GM13977 (cell line): ENCODE measurements at places on chromosomes 6 and 20.

- no peak for DNase-seq
Measured at GRCh38 chr20:8414586-8415274, 282.7 kb downstream of the PLCB1 start.

DNA sequence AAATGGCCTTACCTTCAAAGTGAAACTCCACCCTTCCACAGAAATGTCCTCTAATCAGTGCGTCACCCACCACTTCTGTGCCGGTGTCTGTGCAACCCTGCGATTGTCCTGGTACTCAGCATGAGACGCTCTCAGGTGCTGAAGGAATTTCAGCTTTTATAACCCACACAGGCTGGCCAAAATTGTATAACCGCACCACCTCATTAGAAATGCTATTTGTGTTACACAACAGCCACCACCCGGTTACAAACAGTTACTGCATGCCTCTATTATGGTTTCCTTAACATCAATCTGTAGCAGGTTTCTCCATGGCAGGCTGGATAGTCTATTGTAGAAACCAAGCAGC, 51.5 kb downstream of the SLC23A2 start:
- DNase-seq: peak; percentile 48

DNA sequence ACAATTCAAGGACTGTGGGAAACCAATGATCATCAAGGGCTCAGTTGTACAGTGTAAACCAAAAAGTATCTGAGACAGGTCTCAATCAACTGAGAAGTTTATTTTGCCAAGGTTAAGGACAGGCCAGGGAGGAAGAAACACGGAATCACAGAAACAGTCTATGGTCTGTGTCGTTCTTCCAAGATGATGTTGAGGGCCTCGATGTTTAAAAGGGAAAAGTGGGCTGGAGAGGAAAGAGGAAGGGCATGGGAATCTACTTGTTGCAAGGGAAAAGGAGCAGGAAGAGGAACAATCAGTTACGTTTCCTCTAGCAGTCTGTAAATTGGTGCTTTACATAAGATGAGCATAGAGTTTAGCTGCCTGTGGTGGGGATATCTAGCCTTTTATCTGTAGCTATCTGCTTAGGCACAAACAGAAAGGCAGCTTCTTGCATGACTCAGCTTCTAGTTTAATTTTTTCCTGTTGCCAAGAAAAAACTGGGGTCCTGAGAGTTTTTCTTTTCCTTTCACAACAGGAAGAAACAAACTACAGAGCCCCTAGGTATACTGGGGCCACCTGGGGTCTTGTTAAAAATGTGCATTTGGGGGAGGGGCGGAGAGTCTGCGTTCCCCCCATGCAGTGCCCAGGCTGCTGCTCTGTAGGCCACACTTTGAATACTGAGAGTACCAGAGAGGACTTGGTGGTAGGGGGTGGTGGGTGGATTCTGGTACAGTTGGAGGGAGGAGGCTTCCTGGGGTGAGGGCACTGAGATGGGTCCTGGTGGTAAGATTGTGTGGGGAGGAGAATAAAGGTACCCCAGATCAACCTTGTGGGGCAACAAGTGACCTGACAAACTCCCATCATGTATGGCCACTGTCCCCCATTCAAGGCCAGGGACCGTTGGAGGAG, 35.3 kb upstream of the EZR start:
- no peak for DNase-seq

DNA sequence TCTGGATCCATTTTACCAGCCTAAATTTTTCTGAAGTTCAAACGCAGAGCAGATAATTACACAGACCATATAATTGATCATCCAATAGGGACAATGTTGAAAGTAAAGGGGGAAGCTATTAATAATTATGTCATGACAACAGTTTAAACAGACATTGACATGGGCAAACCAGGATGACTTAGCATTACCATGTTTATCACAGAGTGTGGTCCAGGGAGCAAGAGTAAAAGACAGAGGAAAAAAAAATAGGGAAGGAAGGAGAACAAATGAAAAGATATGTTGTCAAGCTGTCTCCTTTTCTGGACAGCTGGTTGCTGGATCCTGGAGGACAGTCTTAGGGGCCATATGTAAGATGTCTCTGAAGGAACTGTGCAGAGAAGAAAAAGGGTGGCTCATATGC, 69.4 kb upstream of the FBXL4 start:
- no peak for DNase-seq

GRCh38 chr20:61514018-61514365, 261.9 kb downstream of the CDH4 start:
- DNase-seq: no peak

GRCh38 chr6:43790031-43790430, 20.0 kb downstream of the VEGFA start:
- DNase-seq: no peak

DNA sequence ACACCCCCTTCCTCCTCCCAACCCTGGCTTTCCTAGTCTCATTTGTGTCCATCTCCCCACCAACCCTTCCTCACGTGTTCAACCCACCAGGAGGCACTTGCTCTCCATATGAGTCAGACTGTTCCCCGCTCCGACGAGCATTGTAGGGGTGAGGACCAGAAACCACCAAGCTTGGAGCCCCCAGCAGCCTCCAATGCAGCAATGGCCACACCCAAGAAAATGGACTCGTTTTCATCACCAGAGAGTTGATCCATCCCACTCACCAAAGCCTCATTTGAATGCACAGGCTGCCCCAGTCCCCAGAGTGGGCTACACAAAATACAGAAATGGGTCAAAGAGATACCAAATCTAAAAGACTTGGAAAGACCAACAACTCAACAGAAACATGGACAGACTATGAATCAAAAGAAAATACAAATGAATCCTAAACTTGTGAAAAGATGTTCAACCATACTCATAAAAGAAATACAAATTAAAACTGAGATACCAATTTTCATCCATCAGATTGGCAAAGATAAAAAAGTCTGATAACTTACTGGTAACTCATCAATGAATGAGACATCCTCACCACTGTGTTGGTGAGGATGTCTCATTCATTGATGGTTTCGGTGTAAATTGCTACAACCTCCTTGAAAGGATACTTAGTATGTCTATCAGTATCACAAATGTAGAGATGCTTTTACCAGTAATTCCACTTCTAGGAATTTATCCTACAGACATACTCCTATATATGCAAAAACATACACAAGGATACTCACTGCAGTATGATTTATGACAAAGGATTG, 68.1 kb downstream of the TRERF1 start:
- no peak for DNase-seq

DNA sequence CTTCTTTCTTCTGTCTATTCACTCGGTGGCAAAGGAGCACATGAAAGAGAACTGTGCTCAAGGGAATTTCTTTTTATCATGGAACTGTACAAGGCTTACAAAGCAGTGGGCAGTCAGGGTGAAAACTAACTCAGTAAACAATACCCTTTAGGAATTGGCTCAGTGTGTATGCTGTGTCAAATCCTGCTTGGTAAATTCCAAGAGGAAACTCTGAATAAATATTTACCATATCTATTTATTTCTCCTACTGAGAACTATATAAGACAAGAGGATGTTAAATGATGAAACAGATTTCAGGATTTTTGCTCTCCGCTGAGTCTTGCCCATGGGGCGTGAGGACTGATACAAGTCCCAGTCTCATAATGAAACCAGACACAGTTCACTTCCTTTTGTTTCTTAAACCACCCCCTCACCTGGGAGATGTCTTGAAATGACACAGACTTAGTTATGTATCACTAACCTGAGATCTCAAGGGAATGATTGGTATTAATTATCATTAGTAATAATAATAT, 188.8 kb downstream of the BACH2 start:
- no peak for DNase-seq

DNA sequence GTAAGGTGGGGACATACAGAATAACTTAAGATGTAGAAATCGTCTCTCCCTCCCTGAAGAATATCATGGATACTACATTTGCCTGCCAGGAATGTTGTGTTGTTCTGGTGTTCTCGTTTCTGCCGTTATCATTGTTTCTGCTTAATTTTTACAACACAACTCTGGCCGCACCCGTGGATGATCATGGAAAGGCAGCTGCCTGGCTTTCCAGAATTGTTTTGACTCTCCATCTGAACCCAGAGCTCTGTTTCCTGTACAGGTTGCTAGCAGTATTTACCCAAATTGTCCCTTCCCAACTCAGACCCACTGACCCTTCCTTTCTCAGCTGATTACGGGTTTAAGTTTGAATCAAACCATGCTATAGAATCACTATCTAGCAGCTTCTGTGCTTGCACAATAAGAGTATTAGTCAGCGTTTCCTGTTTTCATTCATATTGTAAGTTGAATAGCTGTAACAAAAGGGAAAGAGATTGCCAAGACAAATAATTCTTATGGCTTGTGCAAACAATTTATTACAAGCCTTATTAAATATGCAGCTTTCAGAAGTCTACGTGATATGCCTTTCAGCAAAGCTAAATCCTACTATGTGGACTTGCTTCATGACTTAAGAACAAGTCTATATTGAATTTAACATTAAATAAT, 139.0 kb downstream of the MTHFD1L start:
- no peak for DNase-seq

DNA sequence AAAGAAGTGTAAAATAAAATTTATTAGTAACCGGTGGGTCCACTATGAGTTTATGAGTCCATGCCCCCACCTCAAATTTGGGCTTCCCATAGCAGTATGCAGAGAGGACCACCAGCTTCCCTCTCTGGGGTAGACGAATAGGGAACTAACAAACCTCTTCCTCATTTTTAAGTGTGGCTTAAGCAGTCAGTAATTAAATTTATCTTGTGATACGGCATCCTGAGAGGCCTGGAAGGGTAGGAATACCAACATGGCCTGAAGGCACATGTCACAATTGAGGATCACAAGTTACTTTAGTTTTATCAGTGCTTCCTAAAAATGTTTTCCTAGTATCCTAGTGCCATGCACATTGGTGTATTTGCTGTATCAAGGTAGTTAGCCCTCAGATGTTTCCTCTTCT, 239.9 kb downstream of the HIVEP2 start:
- no peak for DNase-seq

GRCh38 chr6:90483956-90484355, 102.9 kb downstream of the MAP3K7 start:
- no peak for DNase-seq

DNA sequence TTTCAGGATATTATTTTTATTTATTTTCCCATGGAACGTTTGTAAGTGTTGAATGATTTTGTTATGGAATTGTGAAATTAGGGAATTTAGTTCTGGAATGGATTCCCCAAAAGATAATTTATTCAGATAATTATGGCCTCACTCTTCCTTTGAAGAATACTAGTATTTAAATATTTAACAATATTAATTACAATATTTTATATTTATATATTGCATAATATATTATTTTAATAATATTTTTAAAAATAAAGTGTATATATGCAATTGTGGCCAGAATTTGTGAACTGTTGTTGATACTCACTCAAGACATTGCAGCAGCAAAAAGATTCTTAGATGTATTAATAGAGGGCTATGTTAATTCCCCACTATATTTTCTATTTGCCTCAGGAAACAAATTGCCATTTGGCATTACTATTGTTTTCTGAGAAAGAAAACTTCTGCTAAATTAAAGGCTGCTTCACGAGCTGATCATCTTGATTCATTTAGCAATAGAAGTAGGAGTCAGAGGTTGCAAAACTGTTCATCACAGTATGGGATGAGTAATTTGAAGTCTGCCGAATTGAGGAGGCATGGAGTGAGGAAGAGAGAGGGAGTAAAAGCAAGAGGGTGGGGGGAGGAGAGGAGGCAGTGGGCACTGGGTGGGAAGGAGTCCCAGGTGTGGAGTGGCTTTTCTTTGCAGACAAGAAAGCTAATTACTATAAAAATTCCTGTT, 729.2 kb downstream of the DHX35 start:
- DNase-seq: no peak

- DNase-seq: no peak
Measured at GRCh38 chr6:91669154-91669870, 1082.4 kb upstream of the MAP3K7 start.

GRCh38 chr6:130853555-130854183, 26.5 kb downstream of the SMLR1 start:
- no peak for DNase-seq

- no peak for DNase-seq
Measured at GRCh38 chr6:22882581-22882980, 313.2 kb downstream of the HDGFL1 start.

DNA sequence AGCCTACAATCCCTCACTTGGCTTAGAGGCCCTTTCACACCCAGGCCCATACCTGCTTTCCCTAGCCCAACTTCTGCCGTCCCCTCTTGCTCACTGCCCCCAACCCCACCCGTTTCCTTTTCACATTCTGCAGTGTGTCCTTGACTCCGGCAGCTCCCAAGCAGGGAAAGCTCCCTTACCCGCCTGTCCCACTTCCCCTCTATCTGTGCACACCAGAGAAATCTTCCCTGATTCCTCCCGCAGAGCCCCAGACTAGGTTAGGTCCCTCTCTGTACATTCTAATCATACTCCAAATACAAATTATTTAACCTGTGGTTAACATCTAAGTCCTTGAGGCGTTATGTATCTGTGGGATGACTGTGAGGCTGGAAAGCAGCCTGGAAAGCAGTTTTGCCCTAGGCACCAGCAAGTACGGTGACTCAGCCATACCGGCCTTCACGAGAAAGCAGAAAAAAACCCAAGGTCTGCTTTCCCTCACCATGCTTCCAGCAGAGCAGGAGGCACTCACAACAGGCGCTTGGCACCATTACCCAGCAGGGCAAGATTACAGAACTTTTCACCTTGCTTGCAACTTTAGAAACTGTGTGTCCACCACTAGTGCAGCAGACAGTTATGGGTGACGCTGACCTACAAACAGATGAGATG, 22.3 kb downstream of the ELOVL5 start:
- no peak for DNase-seq

DNA sequence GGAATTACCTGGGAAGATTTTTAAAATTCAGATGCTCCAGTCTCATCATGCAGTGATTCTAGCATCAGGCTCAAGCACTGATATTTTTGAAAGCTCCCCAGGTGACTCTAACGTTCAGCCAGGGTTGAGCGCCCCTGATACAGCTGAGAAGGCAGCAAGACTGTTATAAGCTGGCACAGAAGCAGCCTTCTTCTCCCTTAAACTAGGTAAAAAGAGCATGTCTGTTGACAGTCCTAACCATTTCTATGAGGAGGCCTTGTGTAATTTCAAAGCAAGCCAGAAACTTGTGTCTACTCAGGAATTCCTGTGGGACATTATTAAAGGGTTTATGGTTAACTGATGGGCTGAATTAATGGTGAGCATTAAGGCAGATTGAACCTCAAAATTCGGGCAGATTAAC, 141.9 kb downstream of the PDE7B start:
- DNase-seq: no peak

GRCh38 chr6:38413102-38413800, 226.5 kb downstream of the BTBD9 start:
- no peak for DNase-seq
